ENCODE measurements at places on chromosomes 7 and 10.
A peak's percentile ranks its signal among the peaks of the same experiment; 100 is the strongest.

DNA sequence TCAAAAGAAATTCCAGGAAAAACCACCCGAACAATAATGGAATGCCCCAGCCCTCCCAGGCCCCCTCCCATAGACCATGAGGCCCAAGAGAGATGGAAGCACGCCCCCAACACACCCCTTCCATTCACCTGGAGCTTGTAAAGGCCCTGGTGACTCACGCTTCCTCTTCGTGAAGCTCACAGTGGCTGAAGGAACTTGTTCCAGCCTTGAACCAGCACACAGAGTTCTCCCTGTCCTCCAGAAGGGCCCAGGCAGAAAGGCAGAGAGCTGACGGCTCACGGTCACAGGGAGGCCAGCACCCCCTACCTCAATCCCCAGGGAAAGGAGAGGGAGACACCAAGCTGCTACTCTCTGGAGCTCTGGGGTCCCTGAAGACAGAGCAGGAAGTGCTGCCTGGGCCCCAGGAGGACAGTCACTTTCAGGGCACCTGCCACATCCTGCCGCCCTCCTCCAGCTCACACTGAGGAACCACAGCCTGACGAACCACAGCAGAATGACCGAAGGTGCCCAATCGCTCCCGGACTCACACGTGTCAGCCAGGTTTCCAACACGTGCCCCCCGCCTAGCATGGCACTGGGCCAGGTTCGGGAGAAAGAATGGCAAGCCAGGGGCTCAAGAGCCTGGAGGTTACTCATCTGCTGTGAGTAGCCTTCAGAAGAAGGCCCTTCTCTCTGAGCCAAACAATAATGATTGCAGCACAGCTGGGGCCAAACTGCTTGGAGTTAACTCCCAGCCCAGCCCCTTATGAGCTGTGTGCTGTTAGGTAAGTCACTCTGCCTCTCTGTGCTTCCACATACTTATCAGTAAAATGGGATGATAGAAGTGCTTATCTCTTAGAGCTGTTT, 52.8 kb downstream of the DLG5 start:
- no peak for DNase-seq

DNA sequence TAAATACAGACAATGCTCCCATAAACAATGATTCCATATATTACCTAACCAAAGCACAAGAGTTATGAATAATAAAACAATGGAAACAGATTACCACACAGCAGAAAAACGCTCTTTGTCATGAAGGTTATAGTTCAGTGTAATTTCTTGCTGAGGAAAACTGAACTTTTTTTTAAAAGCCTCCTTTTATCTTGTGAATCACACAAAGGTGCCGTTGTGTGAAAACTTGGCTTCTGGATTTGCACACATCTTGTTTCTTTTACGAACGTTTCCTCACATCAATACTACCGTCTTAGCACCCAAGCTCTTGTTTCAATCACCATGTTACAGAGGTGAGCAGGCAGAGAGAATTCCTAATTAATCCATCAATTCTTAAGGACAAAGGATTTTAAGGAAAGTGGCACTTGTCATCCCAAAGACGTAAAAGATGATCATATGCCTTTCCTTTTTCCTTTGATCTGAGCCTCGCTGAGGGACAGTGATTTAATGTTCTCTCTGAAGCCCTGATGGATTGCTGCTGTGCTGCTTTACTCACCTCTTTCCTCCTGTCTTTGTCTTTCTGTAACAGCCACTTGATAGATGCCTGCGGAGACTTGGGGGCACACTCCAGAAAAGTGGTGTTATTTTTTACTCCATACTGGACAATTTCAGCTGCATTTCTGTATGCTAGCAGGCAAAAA, 110.1 kb downstream of the CD36 start:
- no peak for DNase-seq

DNA sequence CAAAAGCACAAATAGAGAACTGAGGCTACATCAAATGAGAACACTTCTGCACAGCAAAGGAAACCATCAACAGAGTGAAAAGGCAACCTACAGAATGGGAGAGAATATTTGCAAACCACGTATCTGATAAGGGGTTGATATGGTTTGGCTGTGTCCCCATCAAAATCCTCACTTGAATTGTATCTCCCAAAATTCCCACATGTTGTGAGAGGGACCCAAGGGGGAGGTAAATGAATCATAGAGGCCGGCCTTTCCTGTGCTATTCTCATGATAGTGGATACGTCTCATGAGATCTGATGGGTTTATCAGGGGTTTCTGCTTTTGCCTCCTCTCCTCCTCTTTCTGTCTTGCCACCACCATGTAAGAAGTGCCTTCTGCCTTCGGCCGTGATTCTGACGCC, 120.6 kb upstream of the FRMD4A start:
- DNase-seq, result no peak

DNA sequence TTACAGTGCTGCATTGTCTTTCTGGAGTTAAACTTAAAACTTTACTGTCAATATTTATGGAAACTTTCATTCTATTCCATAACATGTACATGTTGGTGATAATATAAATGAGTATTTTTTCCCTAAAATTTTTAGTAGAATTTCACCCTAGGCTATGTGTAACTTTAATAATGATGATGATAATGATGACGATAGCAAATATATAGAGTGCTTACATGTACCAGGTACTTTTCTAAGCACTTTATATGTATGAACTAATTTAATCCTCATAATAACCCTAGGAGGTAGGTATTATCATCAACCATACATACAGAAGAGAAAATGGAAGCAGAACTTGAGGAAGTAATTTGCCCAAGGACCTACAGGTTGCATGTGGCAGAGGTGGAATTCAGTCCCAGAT, 85.6 kb downstream of the LRRTM3 start:
- DNase-seq, result no peak

DNA sequence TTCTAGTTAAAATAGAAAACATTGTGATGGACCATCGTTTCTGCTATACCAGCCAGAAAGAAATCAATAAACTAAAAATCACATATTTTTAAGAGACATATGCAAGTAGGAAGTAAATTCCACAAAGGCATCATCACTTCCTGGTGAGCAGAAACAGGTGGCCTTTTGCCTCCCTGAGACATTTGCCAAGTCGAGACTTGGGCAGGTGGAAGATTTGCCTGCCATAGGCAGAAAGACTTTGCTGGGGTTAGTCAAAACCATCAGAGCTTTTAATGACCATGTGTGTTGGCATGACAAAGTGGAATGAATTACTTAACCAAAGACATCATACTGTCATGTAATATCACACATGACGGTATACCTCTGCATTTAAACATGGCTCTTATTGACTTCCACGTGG, 66.0 kb upstream of the FGL2 start:
- DNase-seq, result no peak

- no peak for DNase-seq
Measured at GRCh38 chr10:119933179-119933578, 40.6 kb downstream of the SEC23IP start.

GRCh38 chr7:139693651-139694388, 84.0 kb downstream of the HIPK2 start:
- no peak for DNase-seq

GRCh38 chr7:43387932-43388331, 195.0 kb upstream of the STK17A start:
- DNase-seq, result no peak

DNA sequence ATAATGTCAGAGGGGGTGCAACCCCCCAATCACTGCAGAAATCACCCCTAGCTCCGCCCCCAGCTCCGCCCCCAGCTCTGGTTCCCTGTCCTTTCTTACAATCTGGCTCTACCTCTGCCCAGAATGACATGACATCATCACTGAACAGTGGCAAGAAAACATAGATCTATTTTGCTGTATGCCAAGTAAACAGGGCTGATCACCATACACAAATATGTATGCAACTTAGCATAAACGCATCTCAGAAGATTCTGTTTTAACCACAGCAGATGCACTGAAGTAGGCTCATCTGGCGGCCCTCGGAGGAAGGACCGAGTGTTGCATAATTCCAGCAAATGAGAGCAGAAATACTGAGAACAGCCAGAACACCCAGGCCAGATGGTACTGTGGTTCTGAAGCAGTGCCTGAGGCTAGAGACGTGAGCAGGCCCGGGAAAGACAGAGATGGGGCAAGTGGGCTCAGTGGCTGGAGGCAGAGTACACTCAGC, 293.3 kb upstream of the KLF14 start:
- no peak for DNase-seq

- no peak for DNase-seq
Measured at GRCh38 chr7:42740408-42740807, 171.5 kb downstream of the C7orf25 start.

- DNase-seq, result no peak
Measured at GRCh38 chr10:70742537-70743429, 42.4 kb downstream of the TBATA start.

DNA sequence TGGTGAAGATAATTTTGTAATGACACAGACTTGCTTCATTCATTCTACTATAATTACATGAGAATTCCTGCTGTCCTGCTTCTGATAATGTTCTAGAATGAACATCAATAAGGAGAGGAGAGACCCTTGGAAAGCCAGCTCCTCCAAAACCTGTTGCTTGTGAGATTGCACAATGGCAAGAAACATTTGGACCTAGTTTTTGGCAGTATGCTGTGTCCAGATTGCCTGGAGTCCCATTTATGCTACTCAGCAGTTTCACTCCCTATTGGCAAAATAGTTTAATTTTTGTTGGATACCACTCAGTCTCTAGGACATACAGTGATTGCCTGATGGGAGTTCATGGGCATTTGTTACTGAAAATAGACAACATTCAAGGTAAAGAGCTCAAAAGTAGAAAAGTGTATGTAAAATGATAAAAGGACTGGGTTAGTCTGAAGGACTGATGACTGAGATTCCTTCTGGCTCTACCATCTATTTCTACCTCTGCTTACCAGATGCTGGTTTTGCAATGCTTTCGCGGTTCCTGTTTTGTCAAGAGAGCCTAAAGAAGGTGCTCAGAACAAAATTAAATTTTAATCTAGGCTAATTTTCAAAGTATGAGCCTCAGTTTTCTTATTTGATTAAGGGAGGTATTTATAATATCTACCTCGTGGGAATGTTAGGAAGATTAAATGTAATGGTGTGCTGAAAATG, 8.0 kb upstream of the ACTR3B start:
- DNase-seq, result no peak

DNA sequence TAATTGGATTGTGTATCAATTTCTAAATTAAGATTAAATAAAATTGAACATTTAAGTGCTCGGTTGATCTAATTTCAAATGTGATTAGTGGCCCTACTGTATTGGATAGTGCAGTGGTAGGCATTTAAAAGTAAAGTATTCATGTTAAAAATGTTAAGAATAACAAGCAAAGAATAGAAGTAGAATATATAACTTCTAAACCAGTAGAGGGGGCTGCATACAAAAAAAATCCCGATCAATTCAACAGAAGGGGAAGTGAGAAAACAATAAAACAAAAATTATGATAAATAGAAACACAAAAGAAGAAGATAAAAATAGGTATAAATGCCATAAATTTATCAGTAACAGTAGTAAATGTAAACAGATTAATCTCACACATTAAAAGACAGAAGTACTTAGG, 24.9 kb upstream of the WDFY4 start:
- DNase-seq, result no peak

DNA sequence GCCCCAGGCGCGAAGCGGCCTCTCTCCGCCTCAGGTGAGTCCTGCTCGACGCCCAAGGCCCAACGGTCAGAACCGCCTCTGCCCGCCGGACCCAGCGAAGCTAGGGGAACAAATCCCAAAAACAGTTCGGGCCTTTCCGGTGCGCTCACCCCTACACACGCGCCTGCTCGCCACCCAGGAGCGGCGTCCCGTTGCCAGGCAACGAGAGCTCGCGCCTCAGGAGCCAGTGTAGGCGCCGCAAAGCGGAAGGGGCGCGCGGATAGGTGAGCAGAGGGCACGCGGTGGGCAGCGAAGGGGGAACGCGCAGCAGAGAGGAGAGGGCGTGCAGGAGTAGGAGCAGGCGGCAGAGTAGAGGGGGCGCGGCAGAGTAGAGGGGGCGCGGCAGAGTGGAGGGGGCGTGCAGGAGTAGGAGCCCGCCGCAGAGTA, at the start of the genes DYDC1 and DYDC2:
TSS of gene DYDC1 (minus strand) at position 193 of the 426 bp plus-strand sequence. CDS start 4,154 bp downstream, outside the sequence.
TSS of gene DYDC2 (plus strand) at position 219 of the 426 bp plus-strand sequence. CDS start 5,663 bp downstream, outside the sequence.
- DNase-seq, result peak; percentile 89

DNA sequence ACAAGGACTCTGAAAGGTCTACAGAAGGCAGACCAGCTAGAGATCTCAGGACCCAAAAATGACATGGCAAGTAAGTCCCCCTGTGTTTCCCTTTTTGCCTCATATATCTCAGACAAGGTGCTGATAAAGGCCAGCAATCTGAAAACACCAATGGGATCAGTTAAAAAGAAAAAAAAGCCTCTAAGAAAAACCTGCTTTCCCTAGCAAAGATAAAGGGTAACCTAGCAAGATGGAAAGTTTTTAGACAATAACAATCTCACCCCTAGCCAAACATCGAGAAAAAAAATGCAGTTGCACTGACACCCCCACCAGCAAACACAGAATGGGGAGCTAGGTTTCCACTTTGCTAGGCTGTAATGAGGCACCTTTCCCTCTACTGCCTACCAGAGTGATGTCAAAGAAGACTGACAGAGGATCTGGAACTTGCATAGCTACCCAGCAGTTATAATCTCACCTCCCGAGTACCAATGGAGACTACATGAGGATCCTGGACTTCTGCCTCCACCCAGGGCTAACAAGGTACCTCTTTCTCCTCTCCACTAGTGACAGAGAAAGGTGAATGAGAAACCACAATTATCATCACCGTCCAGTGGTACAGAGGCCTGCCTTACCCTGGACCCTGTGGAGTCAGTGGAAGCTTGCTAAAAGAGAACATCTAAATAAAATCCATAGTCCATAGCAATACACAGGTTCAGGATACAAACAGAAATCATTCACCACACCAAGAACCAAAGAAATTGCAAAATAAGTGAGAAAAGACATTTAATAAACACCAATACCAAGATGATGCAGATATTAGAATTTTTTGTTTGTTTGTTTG, 240.8 kb downstream of the ARHGAP12 start:
- no peak for DNase-seq

DNA sequence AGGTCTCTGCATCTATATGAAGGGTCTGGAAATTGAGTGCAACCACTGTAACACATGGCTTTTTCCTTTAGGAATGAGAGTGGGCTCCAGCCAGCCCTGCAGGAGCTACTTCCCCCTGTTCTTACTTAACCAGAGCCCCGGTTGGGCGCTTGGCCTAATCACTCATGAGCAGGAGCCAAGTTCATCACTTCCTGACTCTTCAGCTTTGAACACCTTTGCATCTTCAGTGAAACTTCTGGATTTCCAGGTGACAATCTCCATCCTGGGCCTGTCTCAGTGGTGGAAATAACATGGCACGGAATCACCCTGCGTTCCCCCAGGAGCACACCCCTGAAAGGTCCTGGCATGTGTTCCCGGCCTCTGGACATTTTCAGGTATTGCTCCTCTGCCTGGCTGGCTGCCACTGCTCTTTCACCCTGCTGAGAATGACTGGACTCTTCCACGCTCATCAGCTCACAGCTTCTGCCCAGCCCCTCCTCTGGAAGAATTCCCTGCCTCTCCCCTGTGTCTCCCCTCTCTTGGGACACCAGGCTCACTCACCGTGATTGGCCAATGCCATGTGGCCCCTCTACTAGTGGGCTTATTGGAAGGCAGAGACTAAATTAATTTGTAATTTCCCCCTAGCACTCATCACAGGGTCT, 229.1 kb upstream of the GRB10 start:
- peak; percentile 23 for DNase-seq

GRCh38 chr7:12398186-12398585, 5.5 kb downstream of the VWDE start:
- no peak for DNase-seq

GRCh38 chr10:48932831-48933664, 6.6 kb downstream of the LRRC18 start:
- DNase-seq, result peak; percentile 13
